Transverse colon (tissue), 4 donors: ENCODE measurements at places on chromosomes 12 and 14. TPM values are rescaled to one million over a fixed set of nuclear protein-coding genes. Genes with fewer than 3 reads are reported as not detected.

GRCh38 chr12:74790931-74791330 lies 253.3 kb downstream of the ATXN7L3B start:
- no peak for DNase-seq
- H3K4me3 ChIP-seq, result no peak overlapping the region
- no peaks in the 10 kb centered on the region for H3K36me3 ChIP-seq
- no peak overlapping the region for H3K27ac ChIP-seq

TMEM120B gene
- total RNA-seq, result 1.9 TPM

- H3K36me3 ChIP-seq, result no peaks in the 10 kb centered on the region
- H3K4me1 ChIP-seq, result no peaks in the 10 kb centered on the region
- DNase-seq, result no peak
- no peak overlapping the region for H3K27ac ChIP-seq
Measured at GRCh38 chr12:108270035-108270848, 68.9 kb downstream of the CMKLR1 start.

DNA sequence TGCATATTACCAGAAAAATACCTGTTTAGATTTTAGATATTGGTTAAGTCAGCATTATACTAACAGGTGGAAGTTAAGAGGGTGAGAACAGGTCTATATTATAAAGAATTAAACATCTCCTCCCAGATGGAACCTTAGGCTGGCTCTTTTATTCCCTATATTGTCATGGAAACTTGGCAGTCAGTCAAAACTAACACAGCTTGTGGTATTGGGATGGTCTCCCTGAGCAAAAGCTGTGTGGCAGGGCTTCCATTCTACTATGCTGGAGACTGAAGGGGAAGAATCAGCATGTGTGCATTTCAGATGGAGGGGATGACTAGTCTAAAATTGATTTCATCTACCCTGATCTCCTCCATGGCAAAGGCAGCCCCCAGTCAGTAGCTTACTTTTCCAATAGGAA lies 66.7 kb downstream of the SMOC1 start:
- no peak for DNase-seq
- H3K27me3 ChIP-seq, result no peaks in the 10 kb centered on the region
- no peaks in the 10 kb centered on the region for H3K4me1 ChIP-seq
- H3K36me3 ChIP-seq, result no peaks in the 10 kb centered on the region

GRCh38 chr12:92553389-92553788 lies 149.4 kb upstream of the PLEKHG7 start:
- no peak for DNase-seq
- H3K4me3 ChIP-seq, result no peak overlapping the region
- no peaks in the 10 kb centered on the region for H3K27me3 ChIP-seq

GZMH gene
- total RNA-seq, result not detected

- H3K4me1 ChIP-seq, result no peaks in the 10 kb centered on the region
- H3K27ac ChIP-seq, result no peak overlapping the region
- no peaks in the 10 kb centered on the region for H3K36me3 ChIP-seq
- H3K4me3 ChIP-seq, result no peak overlapping the region
- DNase-seq, result no peak
Measured at GRCh38 chr14:92185559-92185958, 63.8 kb downstream of the CPSF2 start.

CHGA gene
- 215 TPM for total RNA-seq

TAS2R14 gene
- 5.1 TPM for total RNA-seq

GRCh38 chr14:45610318-45610717 lies 357.3 kb upstream of the MIS18BP1 start:
- H3K4me1 ChIP-seq, result no peaks in the 10 kb centered on the region
- DNase-seq, result no peak
- H3K27me3 ChIP-seq, result no peaks in the 10 kb centered on the region
- H3K36me3 ChIP-seq, result no peaks in the 10 kb centered on the region
- H3K27ac ChIP-seq, result no peak overlapping the region
- no peak overlapping the region for H3K4me3 ChIP-seq

- H3K27ac ChIP-seq, result peak overlapping the region; percentile 91
- H3K36me3 ChIP-seq, result no peaks in the 10 kb centered on the region
- no peak for DNase-seq
- peak overlapping the region; percentile 84 for H3K4me3 ChIP-seq
Measured at GRCh38 chr12:4320497-4320852, 538 bp upstream of the TIGAR start.

KRT82 gene
- not detected for total RNA-seq

DNA sequence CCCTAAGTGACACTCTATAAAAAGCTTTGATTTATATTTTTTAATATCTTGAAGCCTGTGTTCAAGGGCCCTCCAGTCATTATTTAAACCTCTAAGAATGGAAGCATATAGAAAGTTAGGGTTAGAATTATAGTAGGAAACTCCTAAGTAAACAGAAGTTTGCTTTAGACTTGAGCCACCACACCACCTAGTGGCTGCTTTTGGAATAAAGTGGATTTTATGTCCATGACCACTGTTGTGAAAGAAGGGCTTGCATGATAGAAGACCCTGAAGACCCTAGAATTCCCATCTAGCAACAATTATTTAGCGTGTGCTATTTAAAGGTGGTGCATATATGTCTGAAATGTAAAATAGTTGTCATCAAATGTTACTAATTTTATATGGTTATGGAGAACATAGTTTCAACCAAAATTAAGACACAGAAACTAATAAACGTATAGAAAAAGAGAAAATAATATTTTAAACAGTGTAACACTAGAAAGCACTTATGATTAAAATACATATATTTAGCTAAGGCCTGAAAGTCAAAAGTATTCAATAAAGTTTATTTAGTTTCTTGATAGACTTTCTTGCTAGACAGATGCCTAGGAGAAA lies 21.3 kb downstream of the LRRIQ1 start:
- no peak overlapping the region for H3K27ac ChIP-seq
- no peak overlapping the region for H3K4me3 ChIP-seq
- no peaks in the 10 kb centered on the region for H3K4me1 ChIP-seq
- DNase-seq, result peak; percentile 15
- no peaks in the 10 kb centered on the region for H3K36me3 ChIP-seq

PTPRO gene
- total RNA-seq, result 0.75 TPM

- H3K4me3 ChIP-seq, result no peak overlapping the region
- no peaks in the 10 kb centered on the region for H3K27me3 ChIP-seq
- no peak for DNase-seq
- H3K27ac ChIP-seq, result no peak overlapping the region
- H3K4me1 ChIP-seq, result no peaks in the 10 kb centered on the region
- no peaks in the 10 kb centered on the region for H3K36me3 ChIP-seq
Measured at GRCh38 chr12:69272511-69272910, 33.1 kb downstream of the CPSF6 start.
